SK-MEL-5 (cell line): ENCODE measurements at places on chromosomes 7 and 10. TPM values are rescaled to one million over a fixed set of nuclear protein-coding genes. Genes with fewer than 3 reads are reported as not detected.
A peak's percentile ranks its signal among the peaks of the same experiment; 100 is the strongest.

DNA sequence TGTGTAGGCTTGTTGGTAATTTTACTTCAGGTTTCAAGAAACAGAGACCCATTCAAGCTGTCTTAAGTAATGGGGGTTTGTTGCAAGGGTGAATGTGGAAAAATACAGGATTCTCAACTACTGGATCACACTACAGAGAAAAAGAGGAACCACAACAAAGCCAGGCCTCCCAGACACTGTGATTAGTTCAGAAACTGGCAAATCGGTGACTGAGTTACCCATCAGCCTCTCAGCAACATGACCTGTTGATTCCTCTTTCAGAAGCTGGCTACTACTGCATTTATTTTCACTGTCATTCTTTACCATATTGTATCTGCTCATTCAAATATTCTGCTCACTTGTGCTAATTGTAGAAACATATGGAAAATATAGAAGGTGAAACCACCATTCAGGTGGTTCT lies 16.0 kb downstream of the CCDC71L start:
- no peak for DNase-seq

DNA sequence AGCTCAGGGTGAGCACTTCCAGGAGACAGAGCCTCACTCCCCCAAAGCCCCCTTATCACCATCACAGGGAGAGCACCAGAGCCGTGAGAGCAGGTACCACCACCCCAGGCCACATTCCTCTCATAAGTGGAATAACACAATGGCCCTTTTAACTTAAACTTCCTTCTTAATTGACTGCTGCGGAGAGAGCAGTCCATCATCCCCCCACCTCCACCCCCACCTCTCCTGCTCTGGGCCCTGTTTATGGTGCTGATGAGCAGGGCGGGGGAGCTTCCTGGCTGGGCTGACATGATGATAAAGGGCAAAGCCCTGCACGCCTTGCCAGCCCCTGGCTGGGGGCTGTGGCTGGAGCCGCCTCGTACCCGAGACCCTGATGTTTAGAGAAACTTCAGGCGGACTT lies 81.4 kb upstream of the PODXL start:
- DNase-seq, result no peak

DNA sequence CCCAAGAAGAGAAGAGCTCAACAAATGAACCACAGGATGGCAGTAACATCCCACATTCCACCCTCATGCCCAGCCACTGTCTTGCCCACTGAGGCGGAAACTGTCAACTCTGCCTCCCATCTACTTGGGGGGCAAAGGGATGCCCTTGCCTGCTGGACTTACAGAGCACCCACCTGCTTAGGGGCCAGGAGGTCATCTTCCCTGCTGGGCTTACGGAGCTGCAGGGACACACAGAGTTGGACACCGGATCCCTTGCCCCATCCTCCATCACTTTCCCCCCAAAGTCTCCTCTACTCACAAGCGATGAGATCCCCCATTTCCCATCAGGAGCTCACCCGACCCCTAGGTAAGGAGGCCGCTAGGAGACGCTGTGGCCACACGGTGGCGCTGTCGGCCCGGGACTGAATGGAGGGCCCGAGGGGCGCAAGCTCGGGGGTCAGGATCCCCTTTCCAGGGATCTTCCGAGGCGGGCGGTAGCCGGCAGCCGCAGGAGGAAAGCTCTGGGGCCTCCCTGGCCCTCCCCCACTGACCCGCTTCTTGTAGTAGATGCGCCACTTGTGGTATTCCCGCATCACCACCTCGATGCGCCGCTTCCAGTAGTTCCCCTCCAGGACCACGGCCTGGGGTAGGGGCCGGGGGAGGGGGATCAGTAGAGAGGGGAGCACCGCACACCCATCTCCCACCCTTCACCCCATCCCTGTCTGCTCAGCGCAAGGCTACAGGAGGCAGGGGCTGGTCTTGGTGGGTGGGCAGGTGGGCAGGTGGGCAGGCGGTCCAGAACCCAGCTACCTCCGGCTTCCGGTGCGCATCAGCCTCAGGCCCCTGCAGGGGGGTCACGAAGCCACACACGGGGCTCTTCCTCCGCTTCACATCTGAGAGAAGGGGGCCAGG lies 17.3 kb downstream of the MLXIPL start:
- peak; percentile 62 for DNase-seq

MEPCE gene
- total RNA-seq, result 48.2 and 53.5 TPM in 2 replicates

ZNF488 gene
- total RNA-seq, result not detected in 2 replicates
